Occipital lobe (tissue), 3 donors: ENCODE measurements at places on chromosomes 16 and 17. TPM values are rescaled to one million over a fixed set of nuclear protein-coding genes. Genes with fewer than 3 reads are reported as not detected.

GRCh38 chr17:7716901-7717755, at the start of gene DNAH2:
Gene DNAH2 (plus strand): TSS chr17:7717744. CDS start chr17:7719735, 1,991 bp downstream.
- peak; percentile 72 for DNase-seq

DNA sequence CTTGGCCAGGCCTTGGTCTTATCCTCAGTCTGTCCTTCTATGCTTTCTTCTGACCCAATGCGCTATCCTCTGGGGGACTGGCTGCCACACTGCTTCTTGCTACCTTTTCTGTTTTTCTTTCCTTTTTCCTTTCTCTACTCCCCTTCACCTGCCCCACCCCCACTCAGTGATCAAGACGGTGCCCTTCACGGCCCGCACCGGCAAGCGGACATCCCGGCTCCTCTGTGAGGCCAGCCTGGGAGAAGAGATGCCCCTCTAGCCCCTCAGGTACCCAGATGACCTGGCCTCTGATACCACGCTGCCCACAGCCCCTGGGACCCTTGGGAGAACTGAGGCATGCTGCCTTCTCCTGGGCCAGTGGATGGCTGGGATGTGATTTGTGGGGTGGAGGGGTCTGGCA, 15.6 kb downstream of the SPATA32 start:
- no peak for DNase-seq

DNA sequence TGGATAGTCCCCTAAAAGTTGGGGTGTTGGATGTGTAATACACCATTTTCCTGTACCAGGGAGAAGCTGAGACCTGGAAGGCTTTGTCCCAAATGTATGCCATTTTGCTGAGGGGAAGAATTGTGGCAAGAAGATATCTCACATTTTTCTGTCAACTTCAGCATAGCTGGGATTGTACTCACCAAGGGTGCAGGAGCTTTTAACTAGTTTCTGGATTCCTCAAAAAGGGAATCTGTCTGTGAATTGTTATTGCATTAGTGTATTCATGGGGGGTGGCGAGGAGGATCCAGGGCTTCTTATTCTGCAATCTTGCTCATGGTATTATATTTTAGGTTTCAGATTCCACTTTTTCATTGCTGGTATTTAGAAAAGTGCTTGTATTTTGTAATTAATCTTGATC, 208.2 kb upstream of the MYOCD start:
- no peak for DNase-seq

- DNase-seq, result no peak
These were observed 354.7 kb upstream of the RBFOX1 start for GRCh38 chr16:6977916-6978315.

DNA sequence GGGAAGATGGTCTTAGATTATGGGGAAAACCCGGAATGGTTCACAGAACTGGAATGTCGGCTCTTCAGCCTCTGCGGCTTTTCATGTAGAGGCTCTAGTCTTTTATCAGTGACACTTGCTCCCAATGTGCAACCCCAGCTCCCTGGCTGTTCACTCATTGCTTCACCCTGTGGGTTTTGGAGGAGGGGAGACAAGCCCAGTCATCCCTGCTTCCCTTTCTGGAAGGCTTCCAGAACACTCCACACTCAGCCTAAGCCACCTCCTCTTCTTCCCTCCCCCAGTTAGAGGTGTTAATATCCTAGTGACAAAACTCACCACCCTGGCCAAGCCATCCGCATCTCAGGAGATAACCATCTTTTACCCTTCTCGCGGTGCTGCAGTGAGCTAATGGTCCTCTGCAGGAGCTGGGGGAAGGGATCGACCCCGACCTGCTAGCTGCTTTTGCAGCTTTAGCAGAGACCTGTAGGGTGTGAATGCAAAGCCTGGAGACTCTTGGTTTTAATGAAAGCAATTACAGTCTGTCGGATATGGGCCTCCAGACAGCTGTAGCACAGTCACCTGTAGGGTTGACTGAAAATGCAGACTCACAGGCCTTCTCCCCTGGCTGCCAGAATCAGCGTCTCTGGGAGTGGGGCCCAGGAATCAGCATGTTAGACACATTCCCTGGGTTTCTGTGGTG, 24.3 kb upstream of the LASP1NB start:
- no peak for DNase-seq

GRCh38 chr16:46658925-46659324, 30.1 kb downstream of the VPS35 start:
- DNase-seq, result no peak

- DNase-seq, result no peak
These were observed 139.8 kb upstream of the CACNG5 start for GRCh38 chr17:66695098-66695497.

DNA sequence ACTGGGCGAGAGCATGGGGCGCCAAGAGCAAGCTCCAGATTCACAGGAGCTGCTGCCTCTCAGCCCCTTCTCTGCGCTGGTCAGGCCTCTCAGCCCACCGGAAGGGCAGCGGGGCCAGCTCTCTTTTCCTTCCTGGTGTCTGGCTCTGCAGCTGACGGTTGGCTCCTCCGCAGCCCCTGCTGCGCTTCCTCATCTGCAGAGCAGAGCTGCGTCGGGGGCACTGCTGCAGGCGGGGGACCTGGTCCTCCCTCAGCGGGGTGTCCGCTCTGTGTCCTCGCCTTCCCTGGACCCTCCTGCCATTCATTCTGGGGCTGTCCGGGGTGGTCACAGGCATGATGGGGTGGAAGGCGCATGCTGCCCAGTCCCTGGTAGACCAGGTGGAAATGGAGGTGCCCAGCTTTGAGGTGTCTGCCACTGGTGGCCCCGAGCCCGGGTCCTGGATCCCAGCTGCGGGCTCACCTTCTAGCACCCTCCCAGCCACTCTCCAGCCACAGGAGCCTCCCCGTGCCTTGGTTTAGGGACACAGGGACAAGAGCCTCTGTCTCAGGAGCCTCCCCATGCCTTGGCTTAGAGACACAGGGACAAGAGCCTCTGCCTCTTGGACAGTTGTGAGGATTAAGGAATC, 84.8 kb downstream of the IRF8 start:
- DNase-seq, result no peak

GRCh38 chr17:63963123-63963522, 9.6 kb downstream of the SCN4A start:
- DNase-seq, result no peak

DNA sequence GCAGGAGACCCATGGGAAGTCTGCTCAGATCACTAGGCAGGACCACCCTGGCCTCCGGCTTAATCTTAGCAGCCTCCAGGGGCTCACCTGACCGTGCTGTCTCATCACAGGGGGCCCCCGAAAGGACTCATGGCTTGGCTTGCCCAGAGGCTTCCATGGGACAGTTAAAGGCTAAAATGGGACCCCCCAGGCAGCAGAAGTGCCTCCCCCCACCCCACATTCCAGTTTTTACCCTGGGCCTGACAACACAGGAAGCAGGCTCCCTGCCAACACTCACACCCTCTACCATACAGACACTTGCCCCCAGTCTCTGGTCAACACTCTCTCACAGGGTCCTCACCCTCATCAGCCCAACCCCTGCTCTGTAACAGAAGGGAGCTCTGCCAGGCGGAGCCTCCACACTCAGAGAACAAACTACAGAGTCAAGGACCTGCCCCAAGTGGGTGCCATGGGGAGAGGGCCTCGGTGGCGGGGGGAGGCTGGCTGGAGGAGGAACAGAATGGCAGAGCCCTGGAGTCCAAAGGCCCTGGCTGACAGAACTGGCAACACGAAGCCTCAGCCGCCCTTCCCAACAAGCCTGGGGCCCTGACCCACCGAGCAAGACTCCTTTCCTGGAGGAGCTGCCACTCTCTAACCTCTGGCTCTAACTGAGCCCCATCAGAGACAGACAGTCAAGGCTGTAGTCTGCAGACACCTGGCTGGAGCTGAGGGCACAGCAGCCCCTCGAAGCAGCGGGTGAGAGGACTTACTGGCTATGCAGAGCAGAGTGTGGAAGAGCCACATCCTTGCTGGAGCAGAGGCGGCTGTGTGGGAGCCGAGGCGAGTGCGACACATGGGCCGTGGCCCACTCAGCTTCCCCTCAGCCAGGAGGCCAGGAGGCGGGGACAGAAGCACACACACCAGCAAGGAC, at the start of gene ITGAE:
ITGAE (minus strand) TSS at position 827 of the 910 bp plus-strand sequence; CDS start at position 783, 44 bp downstream.
- no peak for DNase-seq

- DNase-seq, result no peak
These were observed 326 bp upstream of the MTMR4 start for GRCh38 chr17:58514770-58515157.

GRCh38 chr16:89565256-89565505, 4.7 kb downstream of the RPL13 start:
- DNase-seq, result no peak

DNA sequence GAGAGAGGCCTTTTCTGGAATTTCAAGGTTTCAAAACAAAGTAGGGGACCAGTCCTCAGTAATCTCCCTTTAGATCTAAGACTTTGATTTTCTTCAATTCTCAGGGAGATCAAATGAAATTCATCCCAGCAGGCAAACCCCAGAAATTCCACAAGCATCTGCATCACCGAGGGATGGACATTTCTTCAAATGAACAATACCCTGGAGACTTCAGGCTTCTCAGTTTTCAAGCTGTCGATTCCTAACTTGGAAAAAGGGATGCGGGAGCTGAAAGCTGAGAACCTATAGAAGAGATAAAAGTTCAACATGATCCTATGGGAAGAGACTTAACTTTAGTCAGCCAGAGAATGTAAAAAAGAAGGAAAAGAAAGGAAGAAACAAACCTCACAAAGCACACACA, 296.9 kb upstream of the CDH5 start:
- no peak for DNase-seq

GRCh38 chr16:12173121-12173520, 196.6 kb downstream of the SNX29 start:
- DNase-seq, result no peak

GRCh38 chr17:80872001-80872500, 119.6 kb upstream of the CHMP6 start:
- DNase-seq, result no peak

DNA sequence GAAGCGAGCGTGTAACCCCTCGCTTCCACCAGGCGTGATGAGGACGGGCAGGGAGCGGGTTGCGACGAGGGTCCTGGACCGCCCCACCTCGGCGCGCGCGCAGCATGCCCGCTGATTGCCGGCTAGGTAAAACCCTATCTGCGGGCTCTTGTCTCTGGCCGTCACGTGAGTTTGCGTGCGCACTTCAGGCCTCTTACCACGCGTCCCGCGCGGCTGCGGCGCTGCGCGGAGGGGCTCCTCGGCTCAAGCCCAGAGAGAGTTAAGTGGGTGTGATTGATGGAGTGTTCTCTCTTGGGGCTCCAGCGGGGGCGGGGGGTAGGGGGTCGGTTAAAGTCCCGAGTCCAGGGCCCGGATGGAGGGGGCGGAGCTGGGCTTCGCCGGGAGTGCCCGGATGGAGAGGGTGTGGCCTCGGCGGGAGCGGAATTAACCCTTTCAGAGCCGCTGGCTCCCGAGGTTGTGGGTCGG, 7.9 kb downstream of the KDM6B start:
- peak; percentile 84 for DNase-seq

DNA sequence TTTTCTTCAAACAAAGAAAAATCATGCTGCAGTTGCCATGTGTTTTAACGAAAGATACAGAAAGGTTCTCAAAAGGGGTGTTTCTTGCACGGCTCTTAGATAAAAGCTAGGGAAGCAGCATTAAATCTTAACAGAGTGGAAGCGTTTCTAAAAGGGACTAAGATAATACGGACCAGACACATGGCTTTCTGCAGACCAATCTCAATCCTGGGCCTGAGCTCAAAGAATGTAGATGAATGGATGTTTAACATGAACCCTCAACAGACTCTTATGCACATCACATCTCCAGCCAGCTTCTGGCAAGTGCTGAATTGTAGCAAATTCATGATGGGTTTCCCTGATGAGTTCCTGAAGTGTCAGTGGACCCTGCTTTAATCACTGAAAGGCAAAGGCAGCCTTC, 80.2 kb upstream of the COX10 start:
- DNase-seq, result no peak

The FOXJ1 gene
- 4.5 TPM for total RNA-seq

The DNAH17 gene
- under 0.01 TPM for total RNA-seq

The PROCA1 gene
- 3.3 TPM for total RNA-seq

The VPS4A gene
- 34.6 TPM for total RNA-seq
